ENCODE measurements at places on chromosomes 4 and X.

DNA sequence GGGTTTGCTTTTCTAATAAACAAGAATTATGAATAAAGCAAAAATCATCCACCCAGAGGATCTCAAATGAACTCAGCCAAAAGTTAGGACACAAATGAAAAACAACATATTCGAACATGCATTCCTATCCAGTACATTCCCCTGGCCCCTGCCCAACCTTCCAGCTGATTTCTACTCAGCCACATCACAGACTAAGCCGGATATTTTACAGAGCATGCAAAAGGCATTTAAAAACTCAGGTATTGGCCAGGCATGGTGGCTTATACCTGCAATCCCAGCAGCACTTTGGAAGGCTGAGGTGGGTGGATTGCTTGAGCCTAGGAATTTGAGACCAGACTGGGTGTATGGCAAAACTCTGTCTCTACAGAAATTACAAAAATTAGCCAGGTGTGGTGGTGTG, 54.6 kb downstream of the RELL1 start:
- DNase-seq, result no peak

DNA sequence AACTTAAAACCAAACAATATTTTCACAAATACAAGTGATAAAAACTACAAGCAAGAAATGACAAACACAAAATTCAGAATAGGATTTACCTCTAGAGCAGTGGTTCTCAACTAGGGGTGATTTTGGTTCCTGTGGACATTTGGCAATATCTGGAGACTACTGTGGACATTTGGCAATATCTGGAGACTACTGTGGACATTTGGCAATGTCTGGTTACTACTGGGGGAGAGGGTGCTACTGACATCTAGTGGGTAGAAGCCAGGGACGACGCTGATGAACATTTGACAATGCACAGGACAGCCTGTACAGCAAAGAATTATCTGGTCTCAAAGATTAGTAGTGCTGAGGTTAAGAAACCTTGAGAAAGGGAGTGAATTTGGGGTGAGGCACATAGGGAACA, 169.8 kb downstream of the CLCN4 start:
- no peak for DNase-seq

GRCh38 chr4:108165586-108165985, 3.1 kb downstream of the LEF1 start:
- DNase-seq, result no peak

DNA sequence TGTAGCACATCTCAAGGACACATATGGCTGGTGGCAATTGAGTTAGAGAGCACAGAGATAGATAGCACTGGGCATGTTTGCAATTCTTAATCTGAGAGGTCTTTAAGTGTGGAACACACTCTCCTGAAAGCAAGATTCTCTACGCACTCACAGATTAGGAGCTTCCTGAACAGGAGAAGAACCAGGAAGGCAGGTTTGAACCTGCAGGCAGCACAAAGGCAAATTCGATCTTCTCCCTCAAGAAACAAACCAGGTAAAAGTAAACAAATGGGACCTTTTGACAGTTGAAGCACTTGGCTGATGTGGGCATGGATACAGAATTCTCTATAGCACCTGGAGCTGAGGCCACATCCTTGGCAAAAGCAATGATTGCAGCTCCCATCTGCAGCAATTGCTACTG, 24.3 kb downstream of the HS3ST1 start:
- DNase-seq, result no peak

GRCh38 chrX:104918122-104918521, 302.4 kb downstream of the TEX13A start:
- no peak for DNase-seq

DNA sequence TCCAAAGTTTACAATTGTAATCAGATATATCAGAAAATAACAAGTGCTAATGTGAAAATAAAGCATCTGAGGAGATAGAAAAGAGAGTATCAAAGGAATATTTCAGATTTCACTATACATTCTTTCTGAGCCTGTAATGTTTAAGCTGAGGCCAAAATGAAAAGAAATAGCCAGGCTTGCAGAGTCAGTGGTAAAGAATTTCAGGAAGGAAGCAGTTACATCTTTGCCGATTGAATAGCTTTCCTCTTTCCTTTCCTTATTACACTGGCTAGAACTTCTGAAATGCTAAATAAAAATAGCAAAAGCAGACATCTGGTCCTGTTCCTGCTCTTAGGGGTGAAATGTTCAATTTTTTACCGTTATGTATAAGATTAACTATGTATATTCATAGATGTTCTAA, 1441.6 kb upstream of the PCDH7 start:
- DNase-seq, result no peak

DNA sequence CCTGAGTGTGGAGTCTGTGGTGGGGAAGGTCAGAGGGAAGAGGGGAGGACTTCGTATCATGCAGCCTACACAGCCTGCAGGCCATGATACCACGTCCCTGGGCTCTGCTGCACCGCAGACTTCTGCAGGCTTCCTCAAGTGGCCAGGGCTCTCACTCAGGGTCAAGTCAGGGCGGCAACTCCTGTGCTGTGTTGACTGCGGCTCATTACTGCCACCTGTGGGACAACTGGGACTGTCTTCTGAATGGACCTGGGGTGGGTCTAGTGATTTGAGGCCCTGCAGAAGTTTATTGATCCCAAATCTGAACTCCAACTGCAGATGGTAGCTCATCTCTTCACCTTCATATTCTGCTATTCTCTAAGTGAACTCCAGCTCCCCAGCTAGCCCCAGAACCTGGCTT, 167.1 kb downstream of the NSUN7 start:
- no peak for DNase-seq

Measured in bone marrow (tissue), 2 donors.